Fibroblast of lung (primary cell): ENCODE measurements at places on chromosomes 12 and 14. TPM values are rescaled to one million over a fixed set of nuclear protein-coding genes. Genes with fewer than 3 reads are reported as not detected.

Gene CYP46A1
- total RNA-seq: under 0.01 and 0.33 TPM in 2 replicates

Gene CIROP
- 0.17 and 1.0 TPM in 2 replicates for total RNA-seq

Gene TAS2R42
- total RNA-seq: not detected in 2 replicates

Gene CNTN1
- 0.26 and 0.83 TPM in 2 replicates for total RNA-seq

Gene B4GALNT3
- total RNA-seq: not detected in 2 replicates

Gene SPRYD3
- 13.9 and 18.2 TPM in 2 replicates for total RNA-seq

Gene VWF
- total RNA-seq: 0.26 and 1.7 TPM in 2 replicates

Gene FAM186B
- total RNA-seq: 0.33 and 0.51 TPM in 2 replicates

Gene WSCD2
- total RNA-seq: under 0.01 TPM in 1 of 2 replicates, not detected in the other

Gene CARMIL3
- total RNA-seq: 0.17 and 0.26 TPM in 2 replicates

Gene OR4E2
- not detected in 2 replicates for total RNA-seq

Gene PTPRR
- under 0.01 and 0.50 TPM in 2 replicates for total RNA-seq

Gene NEUROD4
- total RNA-seq: not detected in 2 replicates

Gene PIWIL1
- not detected in 2 replicates for total RNA-seq

Gene ABCB9
- 5.4 and 6.3 TPM in 2 replicates for total RNA-seq

Gene IKBIP
- 38.5 and 43.9 TPM in 2 replicates for total RNA-seq

Gene KCNH5
- total RNA-seq: 0.83 and 1.0 TPM in 2 replicates

Gene CHGA
- total RNA-seq: not detected in 2 replicates

Gene UNC79
- total RNA-seq: 0.17 and 0.26 TPM in 2 replicates

Gene MYL6
- 1,163 and 1,517 TPM in 2 replicates for total RNA-seq

Gene EEF1AKMT3
- total RNA-seq: 3.9 and 8.9 TPM in 2 replicates

Gene GARIN6
- not detected in 2 replicates for total RNA-seq

Gene REP15
- total RNA-seq: 0.77 and 0.99 TPM in 2 replicates

Gene BIN2
- not detected in 2 replicates for total RNA-seq

Gene PRH2
- not detected in 2 replicates for total RNA-seq

Gene NINJ2
- 0.66 and 1.3 TPM in 2 replicates for total RNA-seq

Gene KIAA0586
- 13.1 and 17.8 TPM in 2 replicates for total RNA-seq

Gene TECPR2
- total RNA-seq: 10.3 and 17.8 TPM in 2 replicates

Gene MIP
- total RNA-seq: not detected in 2 replicates

Gene CRIP1
- 1.3 and 3.0 TPM in 2 replicates for total RNA-seq
